ENCODE measurements at places on chromosomes 5 and 9.

DNA sequence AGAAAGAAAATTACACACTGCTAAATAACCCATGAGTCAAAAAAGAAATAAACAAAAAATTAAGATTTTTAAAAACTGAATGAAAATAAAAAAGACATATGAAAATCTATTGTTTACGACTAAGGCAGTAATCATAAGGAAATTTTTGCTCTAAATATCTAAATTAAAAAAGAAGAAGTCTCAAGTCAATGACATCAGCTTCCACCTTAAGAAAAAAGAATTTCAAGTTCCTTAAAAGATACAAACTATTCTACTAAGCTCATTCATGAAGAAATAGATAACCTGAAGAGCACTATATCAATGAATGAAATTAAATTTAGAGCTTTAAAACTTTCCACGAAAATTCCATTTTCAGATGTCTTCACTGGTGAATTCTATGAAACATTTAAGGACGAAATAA lies 15.7 kb upstream of the STARD4 start:
- no peak for DNase-seq

DNA sequence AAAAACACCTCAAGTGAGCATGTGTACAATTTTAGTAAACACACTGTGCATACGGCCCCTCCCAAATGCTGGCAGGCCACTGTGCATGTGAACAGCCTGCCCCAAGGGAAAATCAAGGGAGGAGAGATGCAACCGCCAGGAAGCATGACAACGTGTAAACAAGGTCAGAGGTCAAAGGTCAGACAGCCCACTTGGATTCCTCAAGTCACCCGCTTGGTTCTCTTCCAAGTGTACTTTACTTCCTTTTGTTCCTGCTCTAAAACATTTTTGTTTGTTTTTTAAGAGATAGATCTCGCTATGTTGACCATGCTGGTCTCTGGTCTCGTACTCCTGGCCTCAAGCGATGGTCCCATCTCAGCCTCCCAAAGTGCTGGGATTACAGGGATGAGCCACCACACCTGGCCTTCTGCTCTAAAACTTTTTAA lies 126.7 kb upstream of the SHB start:
- no peak for DNase-seq

DNA sequence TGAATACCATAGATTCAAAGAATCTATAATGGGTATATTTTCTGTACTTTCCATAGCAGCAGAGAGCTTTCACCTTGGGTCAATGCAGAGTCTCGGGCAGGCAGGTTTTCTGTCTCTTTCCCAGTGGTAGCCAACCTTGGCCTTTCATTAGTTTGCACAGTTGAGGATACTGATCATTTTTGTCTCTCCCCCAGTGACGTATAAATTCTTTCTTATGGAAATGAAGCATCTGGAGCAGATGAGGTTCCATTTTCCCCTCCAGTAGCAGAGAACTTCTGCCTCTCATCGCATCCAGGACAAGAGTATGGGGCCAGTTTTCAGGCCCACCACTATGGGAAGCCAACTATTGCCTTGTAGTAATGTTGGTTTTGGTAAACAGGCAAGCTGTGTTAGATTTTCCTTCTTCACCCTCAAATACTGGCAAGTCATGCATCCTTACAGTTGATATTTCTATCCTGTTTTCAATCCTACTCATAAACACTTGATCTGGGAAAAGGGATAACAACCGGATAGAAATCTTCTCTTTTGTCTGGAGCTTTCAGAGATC lies 845.2 kb upstream of the CDH18 start:
- DNase-seq, result no peak

- no peak for DNase-seq
Measured at GRCh38 chr5:60597572-60598320, 102.2 kb downstream of the DEPDC1B start.

DNA sequence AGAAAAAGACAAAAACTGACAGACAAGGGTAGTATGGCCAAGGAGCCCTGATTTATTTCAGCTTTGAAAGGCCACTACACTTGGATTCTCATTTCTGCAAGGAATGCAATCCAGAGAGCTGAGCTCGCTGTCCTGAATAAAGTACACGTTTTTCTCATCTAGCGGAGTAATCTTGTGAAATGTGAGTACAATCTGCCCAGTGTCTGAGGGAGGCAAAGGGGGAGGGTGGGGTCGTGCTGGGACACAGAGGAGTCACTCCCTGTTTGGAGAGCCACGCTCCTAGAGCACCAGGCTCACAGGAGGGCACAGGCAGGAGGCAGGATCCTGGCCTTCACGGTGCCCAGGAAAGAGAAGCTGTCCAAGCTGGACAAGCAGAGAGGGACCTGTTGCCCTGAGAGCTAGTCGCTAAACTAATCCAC lies 51.0 kb upstream of the IFNK start:
- no peak for DNase-seq

DNA sequence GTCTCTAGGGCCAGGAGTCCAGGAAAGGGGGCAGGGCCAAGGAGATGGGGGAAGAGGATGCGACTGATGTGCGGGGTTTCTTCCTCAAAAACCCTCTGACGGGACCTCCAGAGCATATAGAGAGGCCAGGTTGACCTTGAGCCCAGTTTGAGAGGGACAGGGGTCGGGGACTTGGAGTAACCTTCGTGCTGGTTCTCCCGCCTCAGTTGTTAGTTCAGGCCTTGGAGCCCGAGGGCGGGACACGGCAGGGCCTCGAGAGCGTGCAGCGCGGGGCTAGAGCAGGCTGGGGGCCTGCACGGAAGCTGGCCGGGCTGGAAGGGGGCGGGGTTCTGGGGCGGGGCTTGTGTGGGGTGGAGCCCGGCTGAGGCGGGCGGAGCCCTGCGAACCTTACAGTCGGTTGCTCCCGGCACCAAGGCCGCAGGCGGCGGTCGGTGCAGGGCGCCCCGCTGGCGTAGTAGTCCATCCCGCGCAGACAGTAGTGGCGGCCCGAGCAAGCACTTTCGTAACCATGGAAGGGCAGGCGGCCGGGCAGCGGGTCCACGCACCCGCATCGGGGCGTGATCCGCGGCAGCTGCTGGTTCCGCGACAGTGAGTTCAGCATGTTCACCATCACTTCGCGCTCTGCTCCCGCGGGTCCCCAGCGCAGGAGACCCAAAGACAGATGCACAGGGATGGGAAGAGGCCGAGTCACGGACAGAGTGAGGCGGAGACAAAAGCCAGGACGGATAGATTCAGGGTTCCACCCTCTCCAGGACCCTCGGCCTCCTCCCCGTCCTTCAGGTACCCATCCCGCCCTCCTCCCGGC lies 4.0 kb upstream of the MYORG start:
- DNase-seq, result peak; percentile 58

GRCh38 chr9:98399950-98400683 lies 144.7 kb upstream of the TBC1D2 start:
- DNase-seq, result no peak

DNA sequence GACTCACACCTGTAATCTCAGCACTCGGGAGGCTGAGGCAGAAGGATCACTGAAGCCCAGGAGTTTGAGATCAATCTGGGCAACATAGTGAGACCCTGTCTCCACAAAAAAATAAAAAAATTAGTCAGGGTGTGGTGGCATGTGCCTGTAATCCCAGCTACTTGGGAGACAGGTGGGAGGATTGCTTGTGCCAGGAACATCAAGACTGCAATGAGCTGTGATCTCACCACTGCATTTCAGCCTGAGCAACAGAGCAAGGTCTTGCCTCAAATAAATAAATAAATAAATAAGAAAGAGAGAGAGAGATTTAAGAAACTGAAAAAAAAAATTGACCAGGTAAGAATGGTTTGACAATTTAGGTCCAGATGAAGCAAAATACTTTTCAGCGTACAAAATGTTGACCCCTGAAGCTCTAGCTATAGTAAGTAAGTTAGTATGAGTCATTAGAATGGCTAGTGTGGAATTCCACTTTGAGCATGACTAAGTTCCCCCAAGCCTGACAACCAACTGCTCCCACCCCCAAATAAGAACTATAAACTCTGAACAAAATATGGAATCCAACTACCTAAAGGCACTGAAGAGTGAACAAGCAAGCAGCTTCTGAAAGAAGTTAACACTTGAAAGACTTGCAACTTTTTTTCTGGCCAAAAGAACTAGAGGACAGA lies 217.8 kb upstream of the TLE4 start:
- no peak for DNase-seq

- DNase-seq, result no peak
Measured at GRCh38 chr9:124079176-124079925, 67.8 kb downstream of the LHX2 start.

DNA sequence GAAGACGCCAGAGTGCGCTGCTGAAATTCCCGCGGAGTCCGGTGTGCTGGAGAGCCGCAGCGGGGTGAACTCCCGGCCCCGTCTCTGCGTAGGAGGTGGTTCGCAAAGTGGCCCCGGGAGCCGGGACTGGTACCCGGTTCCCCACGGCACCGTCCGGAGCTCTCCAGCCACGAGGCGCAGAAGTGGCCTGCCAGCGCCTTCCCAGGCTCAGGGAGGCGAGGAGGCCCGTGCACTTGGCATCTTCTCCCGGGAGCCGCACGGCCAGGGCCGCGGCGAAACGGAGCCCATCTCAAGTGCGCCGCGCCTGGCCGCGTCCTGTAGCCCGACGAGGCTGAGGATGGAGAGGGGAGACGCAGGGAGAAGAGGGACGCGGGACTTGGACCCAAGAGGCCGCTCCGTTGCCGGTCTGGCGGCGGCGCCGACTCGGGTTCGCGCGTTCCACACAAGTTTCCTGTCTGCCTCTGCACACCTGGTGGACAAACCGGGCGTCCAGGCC lies 1.1 kb upstream of the IRX1 start:
- DNase-seq, result no peak

- no peak for DNase-seq
Measured at GRCh38 chr5:38433160-38433861, 123.1 kb downstream of the LIFR start.

- DNase-seq, result no peak
Measured at GRCh38 chr9:14797435-14797834, 74.9 kb upstream of the CER1 start.

DNA sequence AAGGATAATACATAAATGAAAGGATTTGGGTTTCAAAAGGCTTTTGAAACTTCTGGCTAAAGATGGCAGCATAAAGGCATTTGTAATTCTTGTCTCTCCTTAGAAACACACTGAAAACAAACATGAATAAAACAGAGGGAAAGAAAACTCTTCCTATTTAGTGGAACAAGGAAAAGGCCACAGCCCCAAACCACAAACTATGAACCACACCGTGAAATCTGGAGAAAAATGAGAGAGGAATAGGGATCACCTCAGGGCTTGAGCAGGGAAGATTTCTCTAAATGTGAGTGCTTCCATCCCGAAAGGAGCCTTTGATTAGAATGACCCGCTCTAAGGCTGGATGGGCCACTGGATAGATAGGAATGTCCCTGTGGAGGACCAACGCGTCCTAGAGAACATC lies 119.6 kb downstream of the SEC61B start:
- DNase-seq, result no peak
